ENCODE measurements at places on chromosomes 12 and 14.

- DNase-seq, result no peak
Observed at GRCh38 chr14:68541178-68541896, 251.5 kb downstream of the ZFP36L1 start.

GRCh38 chr12:107632246-107632645 is 53.4 kb upstream of the PWP1 start:
- no peak for DNase-seq

GRCh38 chr12:12929696-12930095 is 22.3 kb downstream of the GPRC5D start:
- DNase-seq, result no peak

DNA sequence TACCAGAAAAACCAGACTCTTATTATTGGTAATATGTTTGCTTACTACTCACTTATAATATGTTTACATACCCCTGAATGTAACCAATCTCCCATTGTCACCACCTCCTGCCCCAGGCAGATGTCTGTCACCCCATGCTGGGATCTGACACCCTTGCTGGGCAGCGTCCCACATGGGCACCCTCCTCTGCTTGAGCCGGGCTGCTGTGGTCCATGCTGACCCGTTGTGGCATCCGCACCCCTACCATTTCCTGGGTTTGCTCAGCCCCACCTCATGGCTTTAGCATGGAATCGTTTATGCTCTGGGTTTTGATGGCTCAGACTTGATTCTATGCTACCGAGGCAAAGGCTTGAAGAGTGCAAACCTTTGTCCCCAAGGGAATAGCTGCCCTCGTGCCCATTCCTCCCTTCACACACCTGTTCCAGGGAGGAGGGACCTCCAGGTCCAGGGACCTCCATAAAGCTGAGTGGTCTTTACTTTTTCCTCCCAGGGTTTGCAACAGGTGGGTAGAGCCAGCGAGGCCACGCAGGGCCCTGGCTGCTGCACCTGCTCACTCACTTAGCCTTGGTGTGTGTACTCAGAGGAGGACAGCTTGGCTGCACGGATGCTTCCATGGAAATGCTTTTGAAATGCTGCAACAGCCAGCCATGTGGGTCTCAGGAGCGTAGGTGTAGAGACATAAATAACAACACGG is 68.7 kb downstream of the PRMT8 start:
- no peak for DNase-seq

DNA sequence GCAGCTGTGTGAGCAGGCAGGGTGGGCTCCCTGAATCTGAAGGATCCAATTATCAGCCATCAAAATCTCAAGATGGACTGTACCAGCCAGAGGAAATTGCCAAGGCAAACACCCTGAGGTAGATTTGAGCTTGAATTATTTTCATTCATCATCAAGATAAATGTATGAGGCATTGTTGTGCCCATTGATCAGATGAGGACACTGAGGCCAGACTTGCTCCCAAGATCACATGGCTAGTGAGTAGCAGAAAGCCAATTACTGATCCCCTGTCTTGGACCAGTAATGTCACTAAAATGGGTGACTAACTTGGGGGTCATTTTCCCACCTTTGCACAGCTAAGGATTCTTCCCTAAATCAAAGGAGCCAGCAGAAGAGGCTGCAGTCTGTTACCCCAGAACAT is 20.9 kb upstream of the CMKLR1 start:
- no peak for DNase-seq

- no peak for DNase-seq
Observed at GRCh38 chr14:99981806-99982205, 83.4 kb upstream of the EVL start.

DNA sequence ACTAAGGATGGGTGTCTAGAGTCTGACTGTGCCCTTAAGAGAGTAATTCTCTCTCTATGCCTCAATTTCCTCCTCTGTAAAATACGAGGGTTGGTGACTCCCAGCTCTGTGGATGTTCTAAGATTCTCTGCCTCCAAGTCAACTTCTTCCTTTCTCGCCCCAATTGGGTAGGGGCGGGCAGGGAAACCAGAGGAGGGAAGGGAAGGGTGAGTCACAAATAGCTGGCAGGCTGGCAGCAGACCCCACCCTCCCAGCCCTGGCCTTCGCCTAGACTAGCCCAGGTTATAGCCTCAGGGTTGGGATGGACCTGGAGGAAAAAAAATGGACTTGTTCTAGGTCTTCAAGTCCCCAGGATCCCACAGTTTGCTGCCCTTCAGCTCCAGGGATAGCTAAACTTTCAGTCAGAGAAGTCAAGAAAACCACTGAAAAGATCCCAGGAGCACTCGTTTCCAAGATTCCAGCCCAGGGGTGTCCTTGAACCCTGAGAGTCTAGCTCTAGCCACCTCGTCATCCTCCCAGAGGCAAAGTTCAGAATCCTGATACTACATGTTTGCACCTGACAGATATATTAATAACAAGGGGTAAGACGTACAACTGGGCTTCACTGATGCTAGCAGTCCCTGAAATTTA is 2.3 kb downstream of the DGKA start:
- DNase-seq, result peak; percentile 71

DNA sequence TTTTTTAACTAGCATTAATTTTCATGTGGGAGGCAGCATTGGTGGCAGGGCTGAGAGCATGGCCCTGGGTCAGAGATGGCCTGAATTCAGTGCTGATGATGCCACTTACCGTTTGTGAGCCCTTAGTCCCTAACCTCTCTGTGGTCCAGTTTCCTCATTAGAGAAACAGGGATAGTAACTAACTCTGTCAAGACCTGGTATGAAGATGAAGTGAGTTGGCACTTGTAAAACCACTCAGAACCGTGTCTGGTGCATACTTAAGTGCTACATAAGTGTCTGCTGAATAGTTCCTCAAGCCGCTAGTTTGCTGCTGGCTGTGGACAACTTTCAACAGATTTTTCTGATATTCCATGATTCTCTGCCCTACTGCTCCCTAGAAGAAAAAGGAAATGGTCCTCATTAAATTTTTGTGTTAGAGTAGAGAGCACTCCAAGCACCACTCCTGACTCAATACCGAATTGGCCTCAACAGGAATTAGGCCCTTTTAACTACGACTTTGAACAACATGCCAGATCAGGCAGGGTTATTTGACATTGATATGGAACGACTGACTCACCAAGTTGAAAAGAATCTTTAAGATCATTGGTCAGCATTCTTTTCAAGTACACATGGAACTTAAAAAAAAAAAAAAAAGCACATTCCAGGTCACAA is 250.2 kb downstream of the ANO2 start:
- no peak for DNase-seq

DNA sequence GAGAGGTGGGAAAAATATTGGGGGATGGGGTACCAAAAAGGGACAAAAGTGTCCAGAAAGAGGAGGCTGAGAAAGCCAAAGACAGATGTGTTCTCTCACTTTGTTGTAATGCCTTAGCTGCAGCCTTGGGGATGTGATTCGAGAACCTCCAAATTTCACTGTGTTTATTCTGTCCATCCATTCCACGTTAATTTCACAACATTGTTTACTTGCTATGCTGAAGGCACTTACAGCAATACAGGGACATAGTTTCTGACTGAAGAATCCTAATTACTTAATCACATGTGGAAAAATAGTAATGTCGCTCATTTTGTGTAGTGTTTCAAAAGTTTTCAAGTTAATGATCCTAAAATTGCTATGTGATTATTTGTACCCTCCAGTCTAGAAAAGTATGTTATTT is 146.2 kb upstream of the SLC38A2 start:
- no peak for DNase-seq

DNA sequence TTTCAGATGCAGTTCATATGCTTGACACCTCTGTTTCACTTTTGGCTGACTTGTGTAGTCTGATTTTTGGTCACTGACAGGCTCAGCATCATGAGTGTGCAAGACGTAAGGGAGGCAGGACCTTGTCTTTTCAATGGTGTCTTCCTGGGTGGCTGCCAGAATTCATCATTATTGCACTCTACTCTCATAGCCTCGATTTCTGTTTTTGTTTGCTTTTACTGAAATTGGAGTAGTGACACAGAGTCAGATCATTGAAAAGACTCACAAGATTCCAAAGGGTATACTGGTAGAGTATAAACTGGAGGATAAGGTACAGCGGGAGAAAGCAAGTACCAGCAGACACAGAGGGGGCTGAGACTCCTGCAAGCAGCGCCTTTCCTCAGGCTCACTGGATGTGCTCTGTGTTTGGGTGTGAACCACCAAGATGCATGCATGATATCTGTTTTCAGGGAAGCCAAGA is 126.3 kb upstream of the FGD4 start:
- DNase-seq, result no peak

DNA sequence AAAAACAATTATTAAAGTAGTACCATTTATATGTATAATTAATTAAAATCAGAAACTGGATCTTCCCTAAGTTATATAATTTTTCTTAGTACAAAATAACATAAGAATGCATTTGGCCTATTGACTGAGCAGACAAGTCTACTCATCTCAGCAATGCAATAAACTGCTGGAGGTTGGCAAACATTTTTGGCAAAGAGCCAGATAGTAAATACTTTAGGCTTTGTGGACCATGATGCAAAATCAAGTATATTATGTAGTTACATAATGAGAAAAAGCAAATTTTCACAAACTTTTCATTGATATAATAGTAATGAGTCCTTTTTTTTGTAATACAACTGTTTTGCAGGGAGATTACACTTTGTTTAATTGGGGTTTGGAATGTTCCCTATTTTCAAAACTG is 30.9 kb downstream of the ERGIC2 start:
- DNase-seq, result no peak

GRCh38 chr12:104738331-104738730 is 219.8 kb downstream of the SLC41A2 start:
- no peak for DNase-seq
